SW480 (cell line): ENCODE measurements at places on chromosomes 12 and 14.

DNA sequence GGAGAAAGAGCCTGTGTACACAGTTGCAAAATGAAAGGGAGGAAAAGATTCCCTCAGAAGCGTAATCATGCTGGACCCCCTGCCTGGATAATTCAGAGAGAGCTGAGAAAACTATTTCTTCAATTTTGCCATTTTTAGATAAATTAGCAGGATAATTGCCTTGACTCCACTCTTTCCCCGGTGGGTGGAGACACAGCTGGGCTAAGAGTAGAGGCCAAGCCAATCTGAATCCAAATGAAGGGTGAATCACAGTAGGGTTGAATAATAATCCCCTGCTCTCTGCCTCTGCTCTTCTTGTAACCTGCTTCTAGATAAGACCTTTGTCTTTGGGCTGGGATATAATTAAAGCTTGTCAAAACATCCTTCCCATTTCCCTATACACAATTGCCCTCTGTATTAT lies 150.1 kb downstream of the CAPZA3 start:
- DNase-seq: no peak

- no peak for DNase-seq
These were observed 49.6 kb upstream of the GSC start for GRCh38 chr14:94819531-94819930.

GRCh38 chr12:44193281-44193680 lies 357.4 kb downstream of the TMEM117 start:
- no peak for DNase-seq

DNA sequence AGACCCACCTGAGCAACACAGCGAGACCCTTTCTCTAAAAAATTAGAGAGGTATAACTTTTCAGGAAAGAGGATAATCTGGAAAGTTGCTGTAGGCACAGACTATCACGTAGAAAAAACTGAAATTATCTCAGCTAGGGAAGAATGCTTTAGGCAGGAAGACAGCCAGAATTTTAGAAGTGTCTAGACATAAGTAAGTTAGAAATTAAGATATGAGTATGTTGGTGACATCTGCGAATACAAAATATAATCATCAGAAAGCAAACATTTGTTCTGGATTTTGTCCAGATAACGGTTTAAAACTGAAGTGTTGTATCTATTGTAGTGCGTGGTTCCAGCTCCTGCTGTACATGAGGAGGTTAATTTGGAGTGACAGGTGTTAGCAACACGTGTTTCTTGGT lies 123.2 kb downstream of the FBXL14 start:
- no peak for DNase-seq

DNA sequence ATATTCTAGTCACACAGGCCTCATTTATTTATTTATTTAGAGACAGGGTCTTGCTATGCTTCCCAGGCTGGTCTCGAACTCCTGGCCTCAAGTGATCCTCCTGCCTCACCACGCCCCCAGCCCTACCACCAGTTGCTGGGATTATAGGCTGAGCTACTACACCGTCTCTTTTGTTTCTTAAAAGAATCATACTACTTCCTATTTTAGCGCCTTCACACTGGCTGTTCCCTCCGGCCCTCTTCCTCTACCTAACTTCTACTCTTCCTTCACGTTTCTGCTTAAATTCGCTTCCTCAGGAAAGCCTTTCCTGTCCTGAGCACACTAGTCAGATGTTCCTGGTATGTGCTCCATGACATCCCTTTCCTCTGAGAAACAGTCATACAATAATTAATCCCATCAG lies 6.4 kb upstream of the MRPL42 start:
- no peak for DNase-seq

DNA sequence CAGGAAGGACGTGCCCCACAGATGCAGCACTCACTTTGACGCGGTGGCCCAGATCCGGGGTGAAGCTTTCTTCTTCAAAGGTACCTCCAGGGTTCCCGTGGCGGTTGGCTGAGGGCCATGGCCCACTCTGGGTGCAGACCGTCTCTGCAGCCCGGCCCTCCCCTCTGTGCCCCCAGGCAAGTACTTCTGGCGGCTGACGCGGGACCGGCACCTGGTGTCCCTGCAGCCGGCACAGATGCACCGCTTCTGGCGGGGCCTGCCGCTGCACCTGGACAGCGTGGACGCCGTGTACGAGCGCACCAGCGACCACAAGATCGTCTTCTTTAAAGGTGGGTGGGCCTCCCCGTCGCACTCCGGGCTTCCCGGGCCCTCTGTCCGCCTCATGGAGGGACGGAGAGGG lies 16.9 kb downstream of the MMP17 start:
- no peak for DNase-seq

GRCh38 chr14:21252149-21252548 lies 17.1 kb downstream of the HNRNPC start:
- no peak for DNase-seq

- no peak for DNase-seq
These were observed 104.6 kb upstream of the SLCO1C1 start for GRCh38 chr12:20590570-20590969.

DNA sequence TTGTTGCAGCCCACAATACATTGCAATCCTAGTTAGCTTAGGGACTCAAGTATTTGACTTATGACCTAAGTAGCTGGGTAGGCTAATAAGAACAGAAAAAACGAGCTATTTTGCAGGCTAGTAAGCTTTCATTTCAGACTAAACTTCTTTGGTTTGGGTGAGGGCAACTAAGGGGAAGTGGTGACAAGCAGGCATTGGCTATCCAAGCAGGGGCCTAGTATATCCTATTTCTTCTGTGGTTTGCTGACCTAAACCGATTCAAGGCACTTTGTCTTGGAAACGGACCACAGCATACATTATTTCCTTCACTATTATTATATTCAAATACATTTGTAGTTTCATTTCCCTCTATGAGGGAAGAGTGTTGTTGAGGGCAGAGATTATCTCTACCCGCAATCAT lies 21.6 kb upstream of the SLC5A8 start:
- no peak for DNase-seq

DNA sequence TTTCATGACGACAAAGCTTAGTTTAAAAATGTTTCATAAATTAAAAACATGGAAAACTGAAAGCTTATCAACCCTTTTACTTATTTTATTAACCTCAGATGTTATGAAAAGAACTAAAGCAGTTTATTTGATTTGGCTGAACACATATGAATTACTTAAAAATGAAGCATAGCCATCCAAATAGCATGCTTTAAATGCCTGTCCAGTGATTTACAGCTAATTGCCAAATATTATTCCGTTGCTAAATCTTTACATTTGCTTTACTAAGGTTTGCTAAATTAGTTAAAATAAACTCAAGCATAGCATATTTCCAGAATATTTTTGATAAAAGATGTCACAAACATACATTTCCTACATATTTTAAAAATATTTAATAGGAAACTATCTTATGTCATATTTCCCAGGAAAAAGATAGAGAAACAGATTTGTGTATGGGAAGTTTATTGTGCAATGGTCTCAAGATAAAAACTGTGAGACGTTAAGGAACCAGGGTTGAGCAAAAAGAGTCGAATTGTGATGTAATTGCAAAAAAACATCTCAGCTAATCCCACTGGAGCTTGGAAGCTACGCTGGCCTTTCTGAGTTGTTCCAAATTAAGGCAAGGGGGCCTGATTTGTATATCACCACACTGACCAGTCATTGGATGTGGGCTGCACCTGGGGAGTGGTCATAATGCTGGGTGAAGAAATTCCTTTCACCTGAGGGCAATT lies 25.8 kb downstream of the GPR135 start:
- no peak for DNase-seq

GRCh38 chr12:57248934-57249742 lies 1.8 kb downstream of the STAC3 start:
- DNase-seq: no peak

GRCh38 chr14:58738189-58738836 lies 100.6 kb downstream of the DACT1 start:
- no peak for DNase-seq

GRCh38 chr14:24274101-24274543 lies 2.7 kb upstream of the RABGGTA start:
- no peak for DNase-seq
